Fibroblast of skin of abdomen (primary cell): ENCODE measurements at places on chromosomes 12 and 14.

DNA sequence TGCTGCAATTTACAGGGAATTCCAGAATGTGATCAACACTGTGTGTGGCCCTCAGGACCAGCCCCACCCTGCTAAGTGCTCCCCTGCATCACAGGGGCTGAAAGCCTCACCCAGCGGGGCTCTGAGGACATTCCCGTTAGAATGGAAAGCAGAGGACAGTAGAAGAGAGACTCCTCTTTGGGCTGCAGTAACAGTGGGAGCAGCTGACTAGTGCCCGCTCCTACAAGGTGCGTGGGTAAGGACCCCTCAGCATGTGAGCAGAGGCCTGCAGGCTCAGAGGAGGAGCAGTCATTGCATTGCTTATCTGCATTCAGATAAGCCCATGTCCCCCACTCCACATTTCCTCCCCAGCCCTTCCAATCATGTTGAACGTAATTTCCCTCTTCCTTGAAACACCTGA is 120.1 kb downstream of the ITPR2 start:
- DNase-seq = no peak

DNA sequence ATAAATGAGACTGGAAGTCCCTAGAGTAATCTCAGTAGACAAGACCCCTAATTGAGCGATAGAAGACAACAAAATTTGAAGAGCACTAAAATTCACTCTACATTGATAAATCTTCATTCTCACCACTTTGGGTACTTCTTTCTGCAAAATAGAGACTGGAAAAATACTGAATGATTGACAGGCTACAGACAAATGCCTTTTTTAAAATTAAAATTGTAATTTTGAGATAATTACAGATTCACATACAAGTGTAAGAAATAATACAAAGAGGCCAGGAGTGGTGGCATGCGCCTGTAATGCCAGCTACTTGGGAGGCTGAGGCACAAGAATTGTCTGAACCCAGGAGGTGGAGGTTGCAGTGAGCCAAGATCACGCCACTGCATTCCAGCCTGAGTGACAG is 4.5 kb upstream of the CORO1C start:
- DNase-seq = no peak

DNA sequence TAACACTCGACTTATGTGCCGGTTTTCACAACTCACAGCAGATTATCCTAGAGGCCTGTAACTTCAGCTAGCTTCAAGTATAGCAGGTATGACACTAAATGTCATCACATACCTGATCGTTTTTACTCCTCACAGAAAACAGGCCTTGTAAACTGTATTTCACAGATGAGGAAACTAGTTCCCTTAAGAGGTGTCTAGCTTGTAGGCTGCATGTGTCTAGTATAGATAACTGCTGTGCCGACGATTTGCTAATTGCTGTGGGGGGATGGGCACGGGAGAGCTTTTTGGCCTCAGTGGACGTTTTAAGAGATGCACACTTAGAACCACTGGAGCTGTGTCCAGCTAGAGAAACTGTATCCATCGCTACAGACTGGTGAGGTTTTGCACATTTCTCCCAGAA is 78.8 kb downstream of the PAPOLA start:
- no peak for DNase-seq

DNA sequence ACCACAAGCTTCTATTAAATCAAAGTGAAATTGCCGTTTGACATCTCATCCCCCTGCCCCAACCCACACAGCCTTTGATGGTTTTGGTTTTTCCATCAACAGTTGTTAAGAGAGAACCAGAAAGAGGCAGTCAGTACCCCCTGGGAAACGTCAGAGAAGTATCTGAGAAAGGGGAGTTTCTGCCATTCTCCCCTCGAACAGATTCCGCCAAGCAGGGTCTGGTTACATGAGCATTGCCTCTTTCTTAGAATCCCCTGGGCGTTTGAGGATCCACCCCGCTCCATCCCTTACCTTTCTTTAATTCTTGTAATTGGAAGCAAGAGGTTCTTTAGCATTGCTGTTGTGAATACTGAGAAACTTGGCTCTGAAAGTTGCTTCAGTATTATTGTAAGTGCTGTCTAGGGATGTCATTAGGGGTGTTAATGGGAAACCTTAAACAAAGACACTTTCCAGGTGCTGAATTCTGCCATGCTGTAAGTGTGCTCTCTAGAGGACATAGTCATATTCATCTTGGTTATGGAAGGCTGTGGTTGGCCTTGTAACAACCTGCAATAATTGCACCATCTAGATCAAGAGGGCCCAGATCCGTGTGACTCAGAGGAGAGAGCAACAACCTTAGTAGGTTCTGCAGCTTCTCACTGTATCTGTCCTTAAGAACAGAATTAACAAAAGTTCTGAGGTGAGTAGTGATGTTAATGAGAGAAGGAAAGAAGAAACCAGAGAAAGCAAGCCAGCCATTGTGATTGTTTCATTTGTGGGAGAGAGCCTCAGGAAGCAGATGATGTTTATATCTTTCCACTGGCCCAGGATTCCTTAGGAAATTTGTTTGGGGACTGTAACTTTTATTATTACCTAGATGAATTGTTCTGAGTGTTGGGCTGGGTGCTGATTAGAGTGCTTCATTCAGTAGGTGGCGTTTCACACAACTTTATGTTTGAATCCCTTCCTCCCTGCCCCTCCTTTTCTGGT is 9.0 kb downstream of the TMBIM6 start:
- DNase-seq = peak; percentile 85

- DNase-seq = no peak
These were observed 22.3 kb upstream of the STK38L start for GRCh38 chr12:27221625-27222387.

DNA sequence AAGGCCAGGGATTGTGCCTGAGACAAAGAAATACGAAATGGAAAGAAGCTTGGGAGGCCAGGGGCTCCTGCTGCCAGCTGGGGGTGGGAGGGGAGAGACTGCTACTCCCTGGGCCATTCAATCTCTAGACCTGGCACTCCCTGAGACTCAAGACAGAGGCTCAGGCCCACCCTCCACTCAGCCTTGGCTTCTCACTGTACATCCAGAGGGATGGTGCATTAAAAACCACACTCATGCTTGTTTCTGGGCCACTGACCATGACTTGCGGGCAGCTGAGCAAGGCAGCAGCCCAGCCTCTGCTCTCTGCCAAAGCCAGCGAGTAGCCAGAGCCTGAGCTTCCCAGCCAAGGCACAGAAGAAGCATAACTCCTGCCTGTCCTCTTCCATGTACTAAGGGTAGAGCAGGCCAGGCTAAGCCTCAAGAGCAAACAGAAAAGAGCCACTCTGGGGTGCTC is 41.5 kb downstream of the PITPNM2 start:
- DNase-seq = no peak

DNA sequence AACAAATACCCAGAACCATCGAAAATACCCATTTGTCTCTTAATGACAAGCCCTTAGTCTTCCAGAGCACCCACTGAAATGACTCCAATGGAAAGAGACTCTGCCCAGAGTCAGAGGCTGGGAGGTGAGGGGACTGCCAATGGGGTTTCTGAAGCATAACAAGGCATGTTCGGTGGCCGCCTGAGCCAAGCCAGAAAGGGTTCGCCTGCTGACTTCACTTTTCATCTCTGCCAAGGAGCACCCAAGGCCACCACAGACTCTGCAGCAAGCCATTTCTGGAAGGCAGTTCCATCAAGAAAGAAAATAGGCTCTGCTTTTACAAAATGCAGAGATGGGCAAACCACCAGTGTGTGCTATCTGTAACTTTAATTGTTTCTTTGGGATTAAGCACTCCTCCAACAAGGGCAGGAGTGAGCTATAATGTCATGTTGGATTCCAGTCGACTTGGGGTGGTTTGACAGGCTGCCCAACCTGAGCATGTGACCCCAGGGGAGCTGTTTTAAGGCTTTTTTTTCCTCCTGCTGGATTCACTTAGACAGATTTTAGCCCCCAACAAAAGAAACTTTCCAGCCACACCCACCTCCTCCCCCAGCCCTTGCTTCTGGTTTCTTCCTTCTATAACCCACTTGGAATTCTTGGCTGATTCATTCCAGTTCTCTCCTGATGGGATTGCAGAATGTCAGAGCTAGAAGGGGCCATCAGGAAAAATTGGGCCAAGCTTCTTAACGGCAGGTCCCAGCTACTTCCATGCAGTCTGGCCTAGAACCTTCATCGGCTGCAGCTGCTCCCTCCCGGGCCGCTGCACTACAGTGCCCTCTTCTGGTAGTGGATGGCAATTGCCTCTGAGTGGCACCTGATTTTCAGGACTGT is 24.1 kb downstream of the CKAP4 start:
- DNase-seq = peak; percentile 76

DNA sequence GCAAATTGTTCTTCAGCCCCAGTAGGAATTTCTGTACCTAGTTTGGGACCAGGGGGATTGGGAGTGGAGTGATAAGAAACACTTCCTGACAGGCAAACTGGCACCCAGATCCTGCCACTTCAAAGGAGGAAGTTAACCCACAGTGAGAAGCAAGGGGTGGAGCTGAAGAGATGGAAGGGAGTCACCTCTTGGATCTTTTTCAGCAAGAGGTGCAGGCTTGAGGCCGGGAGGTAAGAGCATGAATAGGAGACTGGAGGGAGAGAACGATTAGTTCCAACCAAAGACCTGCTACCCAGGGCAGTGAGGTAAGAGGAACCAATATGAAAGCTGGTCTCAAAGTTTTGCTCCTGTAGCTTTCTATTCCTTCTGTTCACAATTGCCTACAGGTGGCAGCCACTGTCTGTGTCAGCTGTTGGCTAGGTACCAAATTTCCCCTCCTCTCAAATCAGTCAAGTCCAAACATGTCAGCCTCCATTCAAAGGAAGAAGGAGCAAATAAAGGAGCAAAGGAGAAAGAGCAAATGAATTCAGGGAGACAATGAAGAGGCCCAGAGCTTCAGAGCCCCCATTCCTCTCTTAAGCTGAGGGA is 14.9 kb upstream of the TAC3 start:
- DNase-seq = no peak

GRCh38 chr12:85092814-85093370 is 56.7 kb downstream of the LRRIQ1 start:
- no peak for DNase-seq

DNA sequence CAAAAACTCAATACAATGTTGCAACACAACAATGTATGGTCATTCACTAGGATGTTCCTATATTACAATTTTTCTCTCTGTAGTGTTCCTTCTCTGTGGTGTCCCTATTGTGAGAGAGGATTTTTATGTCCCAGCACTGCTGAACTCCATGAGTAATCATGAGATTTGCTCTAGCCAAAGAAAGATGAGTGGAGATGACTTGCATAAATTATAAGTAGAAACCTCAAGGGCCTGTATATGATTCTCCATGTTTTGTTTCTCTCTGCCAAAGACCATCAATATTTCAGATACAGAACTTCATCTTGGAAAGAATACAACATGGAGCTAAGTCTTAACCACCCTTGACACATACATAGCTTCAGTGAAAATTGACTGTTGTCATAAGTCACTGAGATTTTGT is 579.1 kb downstream of the TMTC2 start:
- peak; percentile 7 for DNase-seq

GRCh38 chr14:71694591-71695530 is 237.4 kb upstream of the RGS6 start:
- no peak for DNase-seq

DNA sequence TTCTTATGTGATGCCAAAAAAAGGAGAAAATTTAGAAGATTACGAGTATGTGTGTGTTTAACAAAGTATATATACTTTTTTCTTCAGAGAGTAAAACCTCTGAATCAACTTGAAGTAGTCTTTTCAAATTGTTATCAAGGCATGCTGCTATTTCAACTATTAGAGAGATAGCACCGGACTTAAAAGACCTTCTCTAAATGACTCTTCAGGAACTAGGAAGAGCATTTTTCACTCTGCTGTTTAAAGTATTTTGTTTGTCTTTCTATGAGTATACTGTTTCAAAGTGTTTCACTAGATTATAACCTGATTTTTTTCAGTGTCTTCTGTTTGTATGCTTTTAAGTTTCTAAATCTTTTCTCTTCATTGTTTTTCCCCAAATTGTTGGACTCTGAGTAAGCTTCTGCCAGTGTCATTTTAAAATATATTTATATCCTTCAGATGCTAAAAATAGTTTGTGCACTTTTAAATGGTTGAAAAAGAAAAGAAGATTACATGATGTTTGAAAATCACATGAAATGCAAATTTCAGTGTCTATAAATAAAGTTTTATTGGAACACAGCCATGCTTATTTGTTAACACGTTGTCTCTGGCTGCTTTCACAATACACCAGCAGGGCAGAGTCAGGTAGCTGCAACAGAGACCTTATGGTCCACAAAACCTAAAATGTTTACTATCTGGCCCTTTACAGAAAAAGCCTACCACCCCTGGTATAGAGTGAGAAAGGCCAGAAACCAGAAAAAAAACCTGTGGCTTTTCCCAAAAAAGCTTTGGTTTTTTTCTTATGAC is 21.3 kb downstream of the CRADD start:
- peak; percentile 12 for DNase-seq

- no peak for DNase-seq
These were observed 49.1 kb upstream of the KCNJ8 start for GRCh38 chr12:21823581-21823980.

DNA sequence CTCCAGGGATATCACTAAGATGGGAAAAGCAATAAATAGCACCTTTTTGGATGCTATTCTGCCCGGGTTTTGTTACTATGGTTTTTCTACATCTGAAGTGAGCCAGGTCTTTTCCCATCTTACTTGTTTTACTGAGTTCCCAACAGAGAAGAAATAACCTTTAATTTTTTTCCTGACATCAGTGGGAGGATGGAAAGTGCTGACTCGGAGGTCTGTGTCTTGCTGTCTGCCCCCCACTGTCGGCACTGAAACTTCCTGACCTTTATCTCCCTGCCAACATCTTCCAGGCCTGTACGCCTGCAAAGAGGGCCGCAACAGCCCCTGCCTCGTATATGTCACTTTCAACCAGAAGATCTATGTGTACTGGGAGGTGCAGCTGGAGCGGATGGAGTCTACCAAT is 11.0 kb downstream of the ITFG2 start:
- no peak for DNase-seq

GRCh38 chr12:103852498-103852997 is 11.5 kb upstream of the NT5DC3 start:
- no peak for DNase-seq

- peak; percentile 34 for DNase-seq
These were observed 1.3 kb downstream of the BAZ2A start for GRCh38 chr12:56628671-56629458.

- DNase-seq = no peak
These were observed 266.9 kb upstream of the PELI2 start for GRCh38 chr14:55851301-55851700.

DNA sequence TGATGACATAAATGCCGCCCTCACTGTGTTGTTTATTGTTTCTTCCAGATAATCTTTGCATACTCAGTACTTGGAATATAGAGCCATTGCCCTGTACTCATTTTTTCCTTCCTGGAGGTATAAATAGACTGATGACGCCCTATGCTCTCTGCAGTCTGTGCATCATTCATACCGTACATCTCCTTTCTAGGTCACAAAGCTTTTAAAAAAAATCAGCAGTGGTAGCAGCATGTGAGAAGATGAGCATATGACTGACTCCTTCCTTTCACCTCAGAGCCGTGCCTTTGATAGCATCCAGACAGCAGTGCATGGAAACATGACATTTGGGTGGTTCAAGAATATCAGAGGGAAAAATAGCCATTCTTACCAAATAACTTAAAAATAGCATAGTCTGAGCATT is 77.3 kb downstream of the PDE3A start:
- no peak for DNase-seq
